GOT3 (cell line): ENCODE measurements at places on chromosomes 5 and 9.

DNA sequence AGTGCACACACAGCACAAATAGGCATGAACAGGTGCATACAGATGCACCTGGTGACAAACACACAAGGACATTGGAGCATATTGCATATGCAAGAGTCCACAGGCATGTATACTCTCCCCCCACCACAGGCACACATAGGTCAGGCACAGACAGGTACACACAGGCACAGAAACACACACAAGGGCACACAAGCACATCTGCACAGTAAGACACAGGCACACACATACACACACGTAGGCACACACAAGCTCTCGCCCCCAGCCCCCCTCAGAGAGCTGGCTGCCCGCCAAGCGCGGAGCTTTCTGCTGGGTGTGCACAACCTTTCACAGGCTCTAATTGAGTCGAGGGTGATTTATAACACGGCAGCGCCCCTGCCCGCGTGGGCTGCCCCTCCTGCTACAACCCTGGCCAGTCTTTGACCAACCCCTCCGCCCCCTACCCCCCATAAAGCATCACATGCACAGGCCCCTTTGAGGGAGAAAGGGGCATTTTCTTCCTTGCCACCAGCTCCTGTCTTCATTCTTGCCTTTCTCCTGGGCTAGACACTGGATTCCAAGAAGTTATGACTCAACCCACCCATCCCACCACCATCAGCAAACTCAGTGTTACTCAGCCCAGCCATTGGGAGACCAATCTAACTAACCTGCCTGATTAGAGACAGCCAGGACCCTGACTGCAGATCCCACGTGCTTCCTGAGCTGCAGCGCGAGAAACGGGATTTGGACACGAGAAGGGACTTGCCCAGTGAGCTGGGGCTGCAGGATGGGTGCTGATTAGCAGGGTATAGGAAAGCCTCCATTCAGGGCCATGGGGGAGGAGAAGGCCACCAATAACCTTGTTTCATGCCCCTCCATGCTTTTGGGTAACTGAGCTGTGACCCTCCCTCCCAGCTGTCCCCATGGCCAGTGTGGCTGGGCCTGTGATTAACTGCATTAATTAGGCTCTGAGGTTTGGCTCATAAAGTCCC, 42.8 kb upstream of the PSD2 start:
- no peak for DNase-seq

GRCh38 chr5:172481011-172481800, 26.9 kb upstream of the SH3PXD2B start:
- no peak for DNase-seq

DNA sequence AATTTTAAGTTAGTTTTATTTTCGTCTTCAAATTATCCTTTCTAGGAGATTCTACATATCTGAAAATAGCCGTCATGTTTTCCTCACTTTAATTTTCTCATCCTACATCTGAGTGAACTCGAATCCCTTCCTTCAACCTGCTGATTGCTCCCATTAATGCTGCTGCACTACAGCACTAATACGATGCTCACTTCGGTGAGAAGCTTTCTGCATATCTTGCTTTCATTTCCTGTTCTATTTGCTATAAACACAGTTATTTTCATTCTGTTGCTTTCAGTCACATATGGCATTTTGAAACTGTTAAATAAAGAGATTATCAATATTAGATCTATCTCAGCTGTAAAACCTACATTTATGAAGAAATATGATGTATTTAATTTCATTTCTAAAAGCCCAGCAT, 749.2 kb downstream of the EFNA5 start:
- no peak for DNase-seq

GRCh38 chr5:95620870-95621838, 1.3 kb downstream of the GPR150 start:
- DNase-seq = no peak

DNA sequence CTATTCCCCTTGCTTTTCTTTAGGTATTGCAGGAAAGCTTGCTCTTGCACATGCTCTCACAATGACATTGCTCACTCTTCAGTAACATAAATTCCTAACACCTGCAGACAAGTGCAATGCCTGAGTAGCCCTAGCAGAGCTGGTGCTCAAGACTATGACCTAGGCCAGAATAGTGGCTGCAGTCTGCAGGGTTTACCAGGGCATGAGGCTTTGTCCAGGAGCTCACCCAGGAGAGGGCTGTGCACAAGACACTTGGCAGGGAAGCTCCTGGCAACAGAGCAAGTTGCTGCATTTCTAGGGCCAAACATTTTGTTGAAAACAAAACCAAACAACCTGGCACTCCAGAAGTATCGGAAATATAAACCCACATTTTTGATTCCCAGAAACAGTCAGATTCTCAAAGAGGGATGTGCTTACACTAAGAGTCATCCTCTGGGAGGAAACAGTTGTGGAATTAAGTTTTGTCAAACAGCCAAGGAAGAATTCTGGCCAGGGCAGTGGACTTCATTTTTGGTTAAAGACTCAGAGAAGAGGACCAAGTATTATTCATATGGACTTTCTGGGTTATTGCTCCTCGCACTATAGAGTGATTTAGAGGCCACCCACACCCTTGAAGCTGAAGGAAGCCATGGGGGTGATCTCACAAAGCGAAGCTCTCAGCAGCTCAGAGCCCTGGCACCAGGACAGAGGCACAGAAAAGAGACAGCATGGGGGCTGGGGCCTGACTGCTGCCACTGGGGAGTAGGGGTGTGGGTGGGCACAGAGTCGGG, 44.9 kb downstream of the MACROH2A1 start:
- no peak for DNase-seq

GRCh38 chr9:79371948-79372555, 199.7 kb upstream of the TLE4 start:
- DNase-seq = no peak

DNA sequence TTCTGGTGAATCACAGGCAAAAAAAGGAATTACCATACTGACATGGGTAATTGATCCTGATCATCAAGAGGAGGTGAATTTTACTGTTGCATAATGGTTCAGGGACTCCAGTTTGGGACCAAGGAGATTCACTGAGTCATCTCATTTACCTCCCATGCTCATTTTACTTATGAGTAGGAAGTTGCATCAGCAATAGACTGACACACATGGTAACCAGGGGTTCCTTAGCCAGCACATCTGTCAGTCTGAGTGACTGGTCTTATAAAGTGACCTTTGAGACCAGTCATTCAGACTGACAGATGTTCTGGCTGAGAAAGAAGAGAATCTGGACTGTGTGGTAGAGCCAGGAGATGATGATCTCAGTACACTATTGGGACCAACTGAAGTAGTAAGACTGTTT, 384.6 kb upstream of the CD180 start:
- no peak for DNase-seq

DNA sequence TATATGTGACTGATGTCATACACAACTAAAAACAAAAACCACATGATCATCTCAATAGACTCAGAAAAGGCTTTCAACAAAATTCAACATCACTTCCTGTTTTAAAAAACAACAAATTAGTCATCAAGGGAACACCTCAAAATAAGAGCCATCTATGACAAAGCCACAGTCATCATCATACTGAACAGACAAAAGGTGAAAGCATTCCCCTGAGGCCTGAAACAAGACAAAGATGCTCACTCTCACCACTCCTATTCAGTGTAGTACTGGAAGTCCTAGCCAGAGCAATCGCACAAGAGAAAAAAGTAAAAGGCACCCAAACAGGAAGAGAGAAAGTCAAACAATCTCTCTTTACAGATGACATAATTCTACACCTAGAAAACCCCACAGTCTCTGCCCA, 893.5 kb upstream of the EDIL3 start:
- DNase-seq = no peak

DNA sequence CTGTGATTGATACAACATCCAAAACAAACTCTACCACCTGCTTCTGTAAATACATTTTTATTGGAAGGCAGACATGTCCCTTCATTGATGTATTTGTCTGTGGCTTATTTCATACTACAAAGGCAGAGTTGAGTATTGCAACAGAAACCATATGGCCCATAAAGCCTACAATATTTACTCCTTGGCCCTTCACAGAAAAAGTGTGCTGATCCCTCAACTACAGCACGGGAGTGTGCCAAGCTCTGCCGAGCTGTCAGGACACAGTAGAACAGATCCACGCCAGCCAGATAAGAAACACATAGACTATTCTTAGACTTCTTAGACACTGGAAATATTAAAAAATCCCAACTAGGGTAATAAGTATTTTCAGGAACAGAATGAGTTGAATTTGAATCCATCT, 13.2 kb downstream of the TICAM2 start:
- no peak for DNase-seq

DNA sequence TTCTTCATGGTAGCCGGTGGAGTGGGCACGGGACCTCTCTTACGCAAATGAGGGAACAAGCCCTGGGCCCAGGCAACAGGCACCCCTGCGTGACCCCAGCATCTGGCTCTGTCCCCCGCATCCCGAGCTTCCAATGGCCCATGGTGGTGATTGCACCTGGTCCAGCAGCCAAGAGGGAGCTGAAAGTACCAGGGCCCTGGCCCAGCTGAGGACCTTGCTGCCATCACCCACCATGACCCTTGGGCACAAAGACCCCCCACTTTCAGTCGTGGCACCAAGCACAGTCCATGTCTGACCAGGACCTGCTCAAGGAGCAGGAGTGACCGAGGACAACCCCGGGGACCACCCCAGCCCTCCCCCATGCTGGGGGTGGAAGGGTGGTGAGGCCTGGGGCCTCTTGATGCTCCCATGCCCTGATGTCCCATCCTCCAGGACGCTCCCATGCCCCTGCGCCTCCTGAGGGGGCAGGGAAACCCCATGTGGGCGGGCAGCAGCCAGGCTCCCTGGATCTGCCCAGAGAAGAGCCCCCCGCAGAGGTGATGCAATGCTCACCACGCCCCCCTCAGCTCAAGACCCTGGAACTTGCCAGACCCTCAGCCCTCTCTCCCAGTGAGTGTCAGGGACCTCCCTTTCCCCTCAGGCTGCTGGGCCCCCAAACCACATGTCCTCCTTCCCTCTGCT, 123.9 kb downstream of the ADAMTS2 start:
- DNase-seq = no peak

- DNase-seq = no peak
Observed at GRCh38 chr9:95091601-95092261, 225.8 kb downstream of the FANCC start.

GRCh38 chr5:160665460-160665859, 186.6 kb downstream of the ATP10B start:
- no peak for DNase-seq

DNA sequence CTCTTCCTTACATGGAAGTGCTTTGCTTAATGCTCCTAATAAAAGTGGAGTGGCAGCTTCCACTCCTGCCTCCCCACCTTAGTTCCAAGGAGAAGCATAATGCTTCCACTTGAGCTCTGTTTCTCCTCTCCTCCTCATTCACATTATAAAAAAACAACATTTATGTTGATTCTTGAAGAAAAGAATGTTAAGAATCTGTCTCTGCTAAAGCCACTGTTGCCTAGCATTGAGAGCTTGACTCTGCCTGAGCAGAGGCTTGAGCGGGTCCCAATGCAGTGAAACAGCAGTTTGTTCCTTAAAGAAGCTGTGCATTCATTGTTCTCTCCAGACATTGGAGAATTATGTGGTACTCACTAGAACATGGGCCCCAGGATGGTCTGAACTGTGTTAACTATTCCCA, 101.5 kb upstream of the GHR start:
- no peak for DNase-seq

GRCh38 chr9:82196622-82197441, 208.3 kb downstream of the SPATA31D1 start:
- DNase-seq = no peak

DNA sequence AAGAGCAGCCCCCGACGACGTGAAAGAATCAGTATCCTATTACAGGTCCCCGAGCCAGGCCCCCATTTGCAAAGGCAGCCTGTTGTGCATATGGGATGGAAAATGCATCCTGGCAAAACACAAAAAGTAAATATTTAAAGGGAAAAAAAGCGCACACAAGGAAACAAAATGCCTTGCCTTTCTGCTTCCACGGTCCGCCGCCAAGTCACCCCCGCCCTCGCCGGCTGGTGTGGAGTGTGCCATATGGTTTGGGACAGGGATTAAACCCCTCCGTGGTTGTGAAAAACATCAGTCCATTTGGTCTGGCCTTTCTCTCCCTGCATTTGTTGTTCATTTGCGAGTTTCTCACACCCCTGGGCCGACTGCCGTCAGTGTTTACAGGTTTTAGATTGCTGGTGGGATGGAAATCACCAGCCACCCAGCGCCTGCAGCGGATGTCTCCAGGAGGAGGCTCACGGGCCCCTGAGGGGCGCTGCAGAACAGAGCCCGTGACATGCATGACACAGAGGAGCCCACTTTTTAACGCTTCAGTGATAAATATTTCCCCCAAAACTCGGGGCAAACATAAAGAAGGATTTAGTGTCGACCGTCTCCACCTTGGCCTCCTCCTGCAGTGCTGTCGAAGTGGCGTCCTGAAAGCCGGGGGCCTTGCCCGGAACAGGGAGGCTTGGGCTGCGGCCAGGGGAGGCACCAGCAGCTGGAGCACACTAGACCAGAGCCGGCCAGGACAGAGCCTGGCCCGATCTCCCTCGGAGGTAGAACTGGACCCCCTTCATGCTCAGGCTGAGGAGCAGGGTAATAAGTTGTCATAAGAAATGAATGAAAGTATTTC, 161.5 kb downstream of the HSD17B3 start:
- DNase-seq = no peak
